SJSA1 (cell line): ENCODE measurements at places on chromosomes 13 and 19. TPM values are rescaled to one million over a fixed set of nuclear protein-coding genes. Genes with fewer than 3 reads are reported as not detected.

- no peak for DNase-seq
- H3K27me3 ChIP-seq = no peaks in the 10 kb centered on the region
- no peak overlapping the region for H3K27ac ChIP-seq
- H3K4me3 ChIP-seq = no peak overlapping the region
- peaks cover 65% of the 10 kb centered on the region for H3K4me1 ChIP-seq
- H3K36me3 ChIP-seq = peaks cover 16% of the 10 kb centered on the region; the same call in 1 of the 2 replicates
Observed at GRCh38 chr19:31329819-31330218, 19.4 kb downstream of the TSHZ3 start.

DNA sequence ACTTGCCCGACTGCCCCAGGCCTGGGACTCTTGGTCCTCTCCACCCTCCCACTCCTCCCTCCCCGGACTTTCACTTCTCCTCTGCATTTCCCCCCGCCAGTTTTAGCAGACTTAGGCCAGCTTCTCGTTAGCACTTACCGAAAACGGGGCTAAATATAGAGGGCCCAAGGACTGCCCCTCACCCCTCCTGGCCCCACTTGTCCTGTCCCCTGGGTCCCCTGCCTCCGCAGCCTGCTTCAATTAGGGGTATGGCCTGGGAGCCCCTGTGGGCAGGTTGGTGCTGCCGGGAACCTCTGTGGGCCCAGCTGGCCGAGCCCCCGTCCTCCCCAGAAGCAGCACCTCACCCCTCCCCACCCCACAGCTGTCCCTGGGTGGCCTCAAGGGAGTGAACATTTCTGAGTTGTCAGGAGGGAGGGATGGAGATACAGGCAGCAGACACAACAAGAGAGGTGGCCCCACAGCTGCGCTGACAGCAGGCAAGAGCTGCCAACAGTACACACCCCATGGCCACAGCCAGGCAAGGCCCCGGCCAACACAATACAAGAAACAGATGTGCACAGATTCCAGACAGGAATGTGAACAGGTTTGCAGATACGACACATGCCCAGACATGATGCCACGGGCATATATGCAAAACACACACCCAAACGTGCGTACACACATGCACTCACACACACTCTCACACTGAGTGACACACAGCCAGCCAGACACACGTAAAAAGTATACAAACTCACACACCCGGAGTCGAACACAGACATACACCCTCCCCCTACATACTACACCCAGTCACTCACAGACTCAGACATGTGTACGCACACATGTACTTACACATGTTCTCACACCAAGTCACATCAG, 2.6 kb downstream of the POU2F2 start:
- no peaks in the 10 kb centered on the region for H3K36me3 ChIP-seq
- H3K27me3 ChIP-seq = no peaks in the 10 kb centered on the region
- no peak overlapping the region for H3K4me3 ChIP-seq
- no peak overlapping the region for H3K27ac ChIP-seq
- peaks cover 36% of the 10 kb centered on the region for H3K4me1 ChIP-seq
- DNase-seq = no peak

DNA sequence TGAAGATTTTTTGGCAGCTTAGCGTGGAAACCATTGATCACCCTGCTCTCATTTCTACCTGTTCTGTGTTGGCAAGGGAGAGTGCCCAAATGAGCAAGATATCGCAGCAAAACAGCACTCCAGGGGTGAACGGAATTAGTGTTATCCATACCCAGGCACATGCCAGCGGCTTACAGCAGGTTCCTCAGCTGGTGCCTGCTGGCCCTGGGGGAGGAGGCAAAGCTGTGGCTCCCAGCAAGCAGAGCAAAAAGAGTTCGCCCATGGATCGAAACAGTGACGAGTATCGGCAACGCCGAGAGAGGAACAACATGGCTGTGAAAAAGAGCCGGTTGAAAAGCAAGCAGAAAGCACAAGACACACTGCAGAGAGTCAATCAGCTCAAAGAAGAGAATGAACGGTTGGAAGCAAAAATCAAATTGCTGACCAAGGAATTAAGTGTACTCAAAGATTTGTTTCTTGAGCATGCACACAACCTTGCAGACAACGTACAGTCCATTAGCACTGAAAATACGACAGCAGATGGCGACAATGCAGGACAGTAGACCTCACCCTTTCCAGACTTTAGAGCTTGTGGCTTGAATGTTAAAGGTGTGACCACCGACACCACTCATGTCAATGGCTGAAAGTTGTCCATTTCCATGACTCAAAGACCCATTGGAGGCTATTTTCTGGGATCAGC, 5.8 kb downstream of the CEBPG start:
- no peak for DNase-seq
- peaks cover 55% of the 10 kb centered on the region for H3K36me3 ChIP-seq
- peaks cover 46% of the 10 kb centered on the region for H3K4me1 ChIP-seq
- H3K27me3 ChIP-seq = no peaks in the 10 kb centered on the region
- H3K27ac ChIP-seq = no peak overlapping the region

DNA sequence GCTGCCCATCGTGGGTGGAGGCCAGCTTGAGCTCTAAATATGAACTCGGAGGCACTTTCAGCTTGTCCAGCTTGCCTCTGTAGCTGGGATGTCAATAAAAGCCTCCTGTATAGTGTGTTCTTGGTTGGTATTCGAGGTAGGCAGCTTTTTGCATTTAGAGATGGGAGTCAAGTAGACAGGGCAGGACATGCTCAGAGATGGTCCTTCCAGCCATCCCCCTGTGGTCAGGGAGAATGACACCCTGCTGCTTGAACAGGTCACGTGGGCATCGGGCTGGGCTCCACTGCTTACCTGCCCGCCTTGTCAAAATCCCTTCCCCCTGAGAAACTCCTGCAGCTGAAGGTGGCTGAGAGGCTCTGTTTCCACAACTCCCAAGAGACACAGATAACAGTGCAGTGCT, 302.5 kb downstream of the ZNF536 start:
- H3K4me1 ChIP-seq = peaks cover 15% of the 10 kb centered on the region
- no peak overlapping the region for H3K27ac ChIP-seq
- peak; percentile 24 for DNase-seq
- H3K36me3 ChIP-seq = no peaks in the 10 kb centered on the region
- no peak overlapping the region for H3K4me3 ChIP-seq
- peaks cover 6% of the 10 kb centered on the region; the same call in 1 of the 2 replicates for H3K27me3 ChIP-seq

GRCh38 chr19:2507109-2507508, 31.2 kb downstream of the GADD45B start:
- peak; percentile 84 for DNase-seq
- no peaks in the 10 kb centered on the region for H3K27me3 ChIP-seq

The SKA3 gene
- 39.9 and 53.9 TPM in 2 replicates for total RNA-seq

GRCh38 chr19:30457484-30457883, 85.3 kb downstream of the ZNF536 start:
- no peak overlapping the region for H3K4me3 ChIP-seq
- no peak overlapping the region for H3K27ac ChIP-seq
- H3K4me1 ChIP-seq = no peaks in the 10 kb centered on the region

DNA sequence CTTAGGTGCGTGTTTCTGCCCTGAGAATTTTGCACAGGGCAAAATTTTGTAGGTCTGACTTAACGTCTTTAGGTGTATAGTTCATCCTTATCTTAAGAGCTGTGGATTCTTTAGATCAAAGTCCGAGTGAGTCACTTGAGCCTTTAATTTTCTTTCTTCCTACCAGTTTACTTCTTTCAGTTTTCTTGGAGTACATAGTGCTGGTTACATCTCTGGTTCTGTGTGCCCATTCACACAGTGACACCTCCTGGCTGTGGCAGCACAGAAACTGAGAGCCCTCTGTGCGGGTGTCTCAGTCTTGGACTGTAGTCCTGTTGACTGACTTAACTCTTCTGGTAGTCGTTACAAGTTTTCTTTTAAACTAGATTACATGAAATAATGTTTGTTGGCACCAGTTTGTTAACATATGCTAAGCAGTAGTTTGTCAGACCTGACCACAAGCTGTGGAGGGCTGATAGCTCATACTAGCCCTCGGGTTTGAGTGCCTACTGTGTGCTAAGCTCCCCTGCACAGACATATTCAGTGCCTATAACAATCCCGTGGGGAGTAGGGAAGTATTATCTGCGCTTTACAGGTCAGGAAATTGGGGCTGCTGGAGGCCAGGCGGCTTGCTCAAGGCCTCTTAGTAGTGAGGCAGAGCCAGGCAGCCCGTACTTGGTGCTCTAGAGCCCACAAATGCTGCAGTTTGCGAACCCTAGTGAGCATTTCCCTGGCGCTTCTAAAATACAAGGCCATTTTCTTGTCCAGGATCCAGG, 1.6 kb downstream of the GATAD2A start:
- DNase-seq = peak; percentile 58
- no peak overlapping the region for H3K27ac ChIP-seq
- peak overlapping the region; percentile 73 for H3K4me3 ChIP-seq
- H3K27me3 ChIP-seq = no peaks in the 10 kb centered on the region
- H3K4me1 ChIP-seq = peaks cover 20% of the 10 kb centered on the region
- 0 out of 2 replicates have a peak, but pooled peaks cover 14% of the 10 kb centered on the region for H3K36me3 ChIP-seq

- H3K27ac ChIP-seq = no peak overlapping the region
- H3K27me3 ChIP-seq = no peaks in the 10 kb centered on the region
- no peak overlapping the region for H3K4me3 ChIP-seq
Observed at GRCh38 chr13:30481241-30481760, 15.6 kb upstream of the HMGB1 start.

The CDC42EP5 gene
- total RNA-seq = 1.2 and 8.8 TPM in 2 replicates

- DNase-seq = no peak
- H3K27ac ChIP-seq = peak overlapping the region; percentile 42; the same call in 1 of the 2 replicates
- peaks cover 13% of the 10 kb centered on the region; the same call in 1 of the 2 replicates for H3K36me3 ChIP-seq
- H3K27me3 ChIP-seq = no peaks in the 10 kb centered on the region
- H3K4me1 ChIP-seq = peaks cover 25% of the 10 kb centered on the region
- no peak overlapping the region for H3K4me3 ChIP-seq
Observed at GRCh38 chr19:10305139-10305806, 4.3 kb downstream of the ZGLP1 start.

GRCh38 chr19:31675193-31675913, 326.1 kb upstream of the TSHZ3 start:
- H3K27me3 ChIP-seq = no peaks in the 10 kb centered on the region
- H3K4me1 ChIP-seq = peaks cover 23% of the 10 kb centered on the region
- no peak overlapping the region for H3K4me3 ChIP-seq
- H3K36me3 ChIP-seq = no peaks in the 10 kb centered on the region

DNA sequence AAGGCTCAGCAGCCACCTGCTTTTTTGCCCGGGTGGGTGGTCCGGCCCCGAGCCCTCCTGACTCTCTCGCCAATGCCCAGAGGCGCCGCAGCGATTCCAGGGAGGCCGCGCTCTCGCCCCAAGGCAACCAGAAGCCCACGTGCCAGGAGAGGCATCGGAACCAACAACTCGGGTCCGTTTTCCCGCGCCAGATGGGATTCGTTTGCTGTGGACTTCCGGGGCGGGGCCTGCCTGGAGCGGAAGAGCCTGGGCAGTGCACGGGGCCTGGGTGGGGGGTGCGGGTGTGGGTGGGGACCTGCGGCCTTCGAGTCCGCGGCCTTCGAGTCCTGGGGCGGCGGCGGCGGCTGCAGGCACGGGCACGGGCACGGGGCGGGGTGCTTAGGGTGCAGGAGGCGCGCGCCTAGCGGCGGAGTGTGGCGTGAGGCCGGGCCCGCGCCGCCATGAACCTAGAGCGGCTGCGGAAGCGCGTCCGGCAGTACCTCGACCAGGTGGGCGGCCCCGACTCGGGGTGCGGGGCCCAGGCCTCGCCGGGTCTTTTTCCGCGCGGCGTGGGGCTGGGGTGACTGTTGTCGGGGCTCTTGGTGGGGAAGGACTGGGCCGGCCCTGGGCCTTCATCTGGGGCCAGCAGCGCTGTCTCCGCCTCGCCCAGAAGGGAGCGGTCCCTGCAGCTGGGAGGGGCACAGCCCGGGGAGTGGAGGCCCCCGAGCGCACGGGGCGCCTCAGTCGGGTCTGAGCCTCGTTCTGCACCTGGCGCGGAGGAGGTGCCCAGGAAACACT, at the start of gene CDC16:
Gene CDC16, plus strand, starts transcription at position 253 of the 777 bp plus-strand sequence. Its CDS starts 188 bp downstream, at position 441.
- H3K4me1 ChIP-seq = 0 out of 2 replicates have a peak, but pooled peaks cover 5% of the 10 kb centered on the region
- H3K27ac ChIP-seq = peak within 1 kb of the TSS; percentile 34; the same call in 1 of the 2 replicates
- DNase-seq = peak; percentile 58
- peaks cover 29% of the 10 kb centered on the region for H3K36me3 ChIP-seq
- H3K27me3 ChIP-seq = no peaks in the 10 kb centered on the region

DNA sequence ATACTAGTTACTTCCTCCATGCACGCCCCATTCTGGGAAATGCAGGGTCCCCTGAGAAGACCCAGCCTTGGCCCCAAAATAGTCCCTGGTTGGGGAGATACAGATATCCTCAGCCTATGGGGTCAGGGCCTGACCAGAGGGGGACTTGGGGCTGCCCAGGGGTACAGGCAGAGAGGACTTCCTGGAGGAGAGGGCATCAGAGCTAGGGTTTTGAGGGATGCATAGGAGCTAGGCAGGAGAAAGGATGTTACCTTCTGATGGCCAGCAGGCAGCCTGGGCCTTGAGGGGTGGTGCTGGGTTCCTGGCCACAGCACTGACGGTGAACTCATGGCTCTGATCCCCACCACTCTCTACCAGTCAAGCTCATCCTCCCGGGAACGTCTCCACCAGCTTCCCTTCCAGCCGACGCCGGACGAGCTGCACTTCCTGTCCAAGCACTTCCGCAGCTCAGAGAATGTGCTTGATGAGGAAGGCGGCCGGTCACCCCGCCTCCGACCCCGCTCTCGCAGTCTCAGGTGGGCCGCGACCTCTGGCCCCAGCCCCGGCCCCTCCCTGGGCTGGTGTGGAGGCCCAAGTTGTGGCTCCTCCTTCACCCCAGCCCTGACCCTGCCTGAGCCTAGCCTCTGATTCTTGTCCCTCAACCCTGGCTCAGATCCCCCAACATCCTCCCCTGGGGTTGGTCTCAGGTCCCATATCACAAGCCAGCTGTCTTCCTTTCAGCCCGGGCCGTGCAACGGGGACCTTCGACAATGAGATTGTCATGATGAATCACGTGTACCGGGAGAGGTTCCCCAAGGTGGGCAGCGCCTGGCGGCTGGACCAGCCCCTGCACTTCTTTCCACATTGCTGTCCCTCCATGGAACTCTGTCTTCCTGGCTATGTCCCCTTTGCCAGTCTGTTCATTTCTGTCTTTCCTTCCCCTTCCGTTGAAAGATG, 25.6 kb downstream of the MAST3 start:
- H3K4me1 ChIP-seq = peaks cover 6% of the 10 kb centered on the region
- H3K4me3 ChIP-seq = no peak overlapping the region
- H3K27ac ChIP-seq = no peak overlapping the region
- H3K27me3 ChIP-seq = no peaks in the 10 kb centered on the region

GRCh38 chr13:106443607-106444322, 91.7 kb downstream of the EFNB2 start:
- H3K4me3 ChIP-seq = no peak overlapping the region
- H3K27me3 ChIP-seq = peaks cover 18% of the 10 kb centered on the region
- no peak for DNase-seq
- no peak overlapping the region for H3K27ac ChIP-seq

The SRRM5 gene
- total RNA-seq = not detected in 2 replicates

DNA sequence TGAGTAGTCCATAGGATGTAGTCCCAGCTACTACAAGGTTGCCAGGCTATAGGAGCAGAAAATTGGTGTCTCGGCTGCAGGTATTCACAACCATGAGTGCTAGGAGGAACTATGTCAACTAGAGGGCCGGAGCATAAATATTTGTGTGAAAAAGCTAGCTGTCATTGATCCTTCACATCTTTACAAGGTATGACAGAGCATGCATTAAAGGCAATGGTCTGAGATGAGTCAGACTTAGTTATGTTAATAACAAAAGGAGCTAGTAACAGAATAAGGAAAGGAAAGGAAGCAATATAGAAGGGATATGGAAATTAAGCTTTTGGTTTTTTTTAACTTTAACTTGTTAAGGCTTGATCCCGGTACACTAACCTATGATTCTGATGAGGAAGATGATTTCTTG, 40.9 kb upstream of the PSG9 start:
- H3K4me3 ChIP-seq = no peak overlapping the region
- H3K4me1 ChIP-seq = no peaks in the 10 kb centered on the region
- H3K27ac ChIP-seq = no peak overlapping the region
- H3K36me3 ChIP-seq = no peaks in the 10 kb centered on the region

GRCh38 chr13:41562083-41562482, 104.7 kb downstream of the RGCC start:
- H3K27me3 ChIP-seq = no peaks in the 10 kb centered on the region
- H3K4me1 ChIP-seq = peaks cover 43% of the 10 kb centered on the region
- H3K36me3 ChIP-seq = no peaks in the 10 kb centered on the region
- H3K4me3 ChIP-seq = no peak overlapping the region
